IPS DF 19.7 (cell line): ENCODE measurements at places on chromosomes 11 and 22.

- no peak for DNase-seq
Observed at GRCh38 chr11:10091314-10092045, 202.5 kb downstream of the SBF2 start.

DNA sequence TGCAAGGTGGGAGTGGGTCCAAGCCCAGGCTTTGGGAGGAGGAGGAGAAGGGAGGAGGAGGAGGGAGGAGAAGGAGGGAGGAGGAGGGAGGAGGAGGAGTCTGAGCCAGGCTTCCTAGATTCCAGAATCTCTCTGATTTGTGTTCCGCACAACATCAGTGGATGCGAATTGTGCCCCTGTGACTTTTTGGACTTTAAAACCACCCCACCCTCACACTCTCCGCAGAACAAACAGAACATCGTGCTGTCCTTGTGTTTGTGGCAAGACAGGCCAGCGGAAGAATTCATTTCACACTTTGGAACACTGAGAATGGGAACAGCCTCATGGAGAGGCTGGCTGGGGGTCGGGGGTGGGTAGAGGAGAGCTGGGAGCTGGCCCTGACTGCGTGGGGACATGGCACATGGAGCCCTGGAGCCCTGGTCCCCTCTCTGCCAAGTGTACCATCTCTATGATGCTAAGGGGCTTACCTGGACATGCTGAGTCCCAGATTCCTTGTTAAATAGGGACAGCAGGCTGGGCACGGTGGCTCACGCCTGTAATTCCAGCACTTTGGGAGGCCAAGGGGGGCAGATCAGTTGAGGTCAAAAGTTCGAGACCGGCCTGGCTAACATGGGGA is 16.4 kb upstream of the SHANK2 start:
- DNase-seq, result no peak

DNA sequence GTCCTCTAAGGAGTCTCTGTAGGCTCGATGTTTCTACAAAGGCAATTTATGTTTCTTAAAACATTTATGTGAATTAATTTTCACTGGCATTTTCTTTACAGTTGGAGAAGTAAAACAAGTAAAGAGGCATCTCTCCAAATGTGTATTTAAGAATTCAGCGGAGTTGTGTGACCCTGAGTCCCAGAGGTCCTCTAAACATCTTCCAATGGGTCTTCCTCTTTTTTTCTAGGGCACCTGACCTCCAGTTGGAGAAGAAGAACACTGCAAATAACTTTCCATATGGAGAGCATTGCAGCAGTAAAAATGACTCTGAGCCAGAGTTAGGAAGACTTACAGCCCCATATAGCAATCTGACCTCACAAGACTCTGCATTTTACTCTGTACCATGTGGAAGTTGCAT is 480.5 kb upstream of the RAG2 start:
- DNase-seq, result no peak

DNA sequence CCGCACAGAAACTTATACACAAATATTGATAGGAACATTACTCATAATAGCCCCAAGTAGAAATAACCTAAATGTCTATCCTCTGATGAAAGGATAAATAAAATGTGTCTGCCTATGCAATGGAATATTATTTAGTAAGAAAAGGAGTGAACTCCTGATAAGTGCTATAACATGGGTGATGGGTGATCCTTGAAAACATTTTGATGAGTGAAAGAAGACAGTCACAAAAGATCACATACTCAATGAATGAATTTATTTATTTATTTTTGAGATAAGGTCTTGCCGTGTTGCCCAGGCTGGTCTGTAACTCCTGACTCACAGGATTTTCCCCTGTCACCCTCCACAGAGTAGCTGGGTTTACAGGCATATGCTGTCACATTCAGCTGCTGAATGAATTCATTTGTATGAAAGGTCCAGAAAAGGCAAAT is 17.3 kb downstream of the RNF121 start:
- no peak for DNase-seq

- DNase-seq, result peak; percentile 7
Observed at GRCh38 chr11:106594751-106595351, 423.4 kb downstream of the GUCY1A2 start.
